CD4-positive, alpha-beta T cell (primary cell): ENCODE measurements at places on chromosomes 12 and 14.

DNA sequence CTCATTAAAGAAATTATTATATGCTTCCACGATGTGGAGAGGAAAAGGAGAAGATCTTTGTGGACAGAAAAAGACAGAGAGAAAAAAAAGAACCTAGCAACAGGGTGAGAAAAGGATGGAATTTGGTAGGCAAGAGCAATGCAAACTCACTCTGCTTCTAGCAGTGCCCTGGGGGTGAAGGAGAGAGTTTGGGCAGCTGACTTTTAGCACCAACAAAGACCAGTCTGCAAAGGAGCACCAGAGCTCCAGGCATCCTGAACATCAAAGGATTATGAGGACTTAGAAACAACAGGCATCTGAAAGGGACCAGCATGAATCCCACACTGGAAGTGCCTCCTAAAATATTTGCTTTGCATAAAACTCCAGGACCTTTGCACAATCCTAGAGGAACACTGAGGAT, 32.8 kb upstream of the RERG start:
- DNase-seq, result no peak

GRCh38 chr12:13156277-13156676, 40.2 kb upstream of the EMP1 start:
- no peak for DNase-seq

DNA sequence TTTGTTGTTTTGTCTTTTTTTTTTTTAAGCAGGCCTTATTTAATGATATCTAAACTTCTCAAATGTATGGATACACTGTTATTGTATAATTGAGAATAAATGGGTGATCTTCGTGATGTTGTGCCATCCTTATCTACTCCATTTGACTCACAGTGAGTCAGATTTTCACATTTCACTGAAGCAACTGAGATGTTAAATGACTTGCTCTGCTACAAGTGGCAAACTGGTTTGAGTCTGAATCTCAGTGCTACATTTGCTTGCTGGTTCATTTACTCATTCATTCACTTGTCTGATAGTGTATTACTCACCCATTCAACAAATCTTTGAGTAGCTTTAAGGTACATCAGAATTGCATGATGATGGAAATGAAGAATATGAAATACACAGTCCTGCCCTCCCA, 2.6 kb downstream of the KIAA0586 start:
- no peak for DNase-seq

GRCh38 chr14:50359631-50360030, 37.0 kb downstream of the CDKL1 start:
- no peak for DNase-seq
